IPS-NIHi11 (cell line): ENCODE measurements at places on chromosomes 5 and 9.

DNA sequence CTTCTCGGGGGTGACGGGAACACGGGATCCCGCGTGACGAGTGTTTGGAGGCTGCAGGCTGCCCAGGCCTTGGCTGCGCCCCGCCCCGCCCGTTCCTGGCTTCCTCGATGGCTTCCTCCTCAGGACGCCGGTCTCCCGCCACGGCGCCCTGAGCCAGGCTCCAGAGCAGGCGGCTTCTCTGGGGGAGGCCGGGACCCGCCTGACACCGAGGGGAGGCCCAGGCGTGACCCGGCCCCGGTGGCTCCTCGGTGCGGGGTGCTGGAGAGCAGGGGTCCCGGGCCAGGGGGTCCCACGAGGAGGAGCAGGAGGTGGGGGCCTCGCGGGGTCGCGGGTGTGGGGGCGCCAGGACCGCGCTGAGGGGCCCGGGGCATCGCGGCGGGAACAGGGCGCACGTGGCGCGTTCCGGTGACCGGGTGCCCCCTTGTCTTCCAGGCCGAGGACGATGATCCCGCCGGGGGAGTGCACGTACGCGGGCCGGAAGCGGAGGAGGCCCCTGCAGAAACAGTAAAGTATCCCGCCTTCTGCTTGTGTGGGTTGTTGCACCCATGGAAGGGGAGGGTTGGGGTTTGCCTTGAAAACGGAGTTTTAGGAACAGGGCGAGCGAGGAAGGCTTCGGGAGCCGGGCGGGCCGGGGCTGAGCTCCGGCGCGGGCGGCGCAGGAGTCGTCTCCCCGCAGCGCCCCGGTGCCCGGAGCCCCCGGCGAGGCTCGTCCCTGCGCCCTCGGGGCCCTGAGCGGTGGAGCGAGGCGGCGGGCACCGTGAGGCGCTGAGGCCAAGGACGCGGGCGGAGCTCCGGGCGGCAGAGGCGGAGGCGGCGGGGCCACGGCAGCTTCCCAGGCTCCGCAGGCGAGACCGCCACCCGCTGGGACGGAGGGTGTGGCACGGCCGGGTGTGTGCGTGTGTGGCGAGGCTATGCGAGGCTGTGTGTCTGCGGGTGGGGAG lies 22.2 kb downstream of the AHRR start:
- peak; percentile 82 for DNase-seq

GRCh38 chr9:132879457-132880323 lies 992 bp downstream of the SPACA9 start:
- DNase-seq, result no peak

GRCh38 chr5:179437341-179438001 lies 92.2 kb upstream of the ADAMTS2 start:
- no peak for DNase-seq

DNA sequence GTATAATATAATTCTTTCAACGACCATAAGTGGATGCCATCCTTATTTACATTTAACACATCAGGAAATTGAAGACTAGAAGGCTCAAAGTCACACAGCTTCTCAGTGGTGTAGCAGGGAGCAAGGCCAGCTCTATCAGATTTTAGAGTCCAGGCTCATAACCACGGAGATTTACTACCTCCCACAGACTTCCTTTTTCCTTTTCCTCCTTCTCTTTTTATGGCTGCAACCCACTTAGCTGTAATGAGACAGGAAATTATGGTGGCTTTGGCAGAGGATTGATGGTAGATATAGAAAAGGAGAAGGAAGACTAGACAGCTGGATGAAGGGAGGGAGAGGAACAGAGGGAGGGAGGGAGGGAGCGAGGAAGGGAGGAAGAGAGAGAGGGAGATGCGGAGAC lies 47.4 kb downstream of the SPEF2 start:
- no peak for DNase-seq

DNA sequence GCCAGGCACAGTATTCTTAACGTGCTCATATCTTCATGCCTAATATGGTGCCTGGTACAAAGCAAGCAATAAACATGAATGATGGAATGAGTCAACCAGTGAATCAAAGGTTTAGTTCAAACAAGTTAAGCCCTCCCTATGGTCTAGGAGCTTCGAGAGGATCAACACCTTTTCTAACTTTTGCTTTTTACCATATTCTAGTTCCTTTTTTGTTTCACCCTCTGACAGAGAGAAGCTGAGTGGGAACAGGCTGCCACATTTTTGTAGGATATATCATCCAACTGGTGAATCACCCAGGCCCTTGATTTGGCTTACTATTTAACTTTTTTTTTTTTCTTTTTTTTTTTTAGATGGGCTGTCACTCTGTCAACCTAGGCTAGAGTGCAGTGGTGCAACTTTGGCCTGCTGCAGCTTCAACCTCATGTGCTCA lies 39.3 kb upstream of the TNC start:
- DNase-seq, result no peak
